Kidney epithelial cell (primary cell): ENCODE measurements at places on chromosomes 5 and 9. TPM values are rescaled to one million over a fixed set of nuclear protein-coding genes. Genes with fewer than 3 reads are reported as not detected.
A peak's percentile ranks its signal among the peaks of the same experiment; 100 is the strongest.

Gene PRDM9
- 0.07 TPM in 1 of 2 replicates, not detected in the other for total RNA-seq

Gene SPATA31A7
- not detected in 2 replicates for total RNA-seq

Gene IL5
- total RNA-seq, result not detected in 2 replicates

Gene ARID3C
- 0.48 and 1.0 TPM in 2 replicates for total RNA-seq

Gene FSTL4
- not detected in 2 replicates for total RNA-seq

Gene RNF208
- 3.1 and 4.2 TPM in 2 replicates for total RNA-seq

Gene AMBP
- not detected in 2 replicates for total RNA-seq

Gene PCDHB13
- total RNA-seq, result 1.9 and 3.1 TPM in 2 replicates

Gene SLC35D2
- total RNA-seq, result 49.5 and 50.4 TPM in 2 replicates

GRCh38 chr5:56683281-56683680, 132.1 kb upstream of the MAP3K1 start:
- DNase-seq, result no peak

DNA sequence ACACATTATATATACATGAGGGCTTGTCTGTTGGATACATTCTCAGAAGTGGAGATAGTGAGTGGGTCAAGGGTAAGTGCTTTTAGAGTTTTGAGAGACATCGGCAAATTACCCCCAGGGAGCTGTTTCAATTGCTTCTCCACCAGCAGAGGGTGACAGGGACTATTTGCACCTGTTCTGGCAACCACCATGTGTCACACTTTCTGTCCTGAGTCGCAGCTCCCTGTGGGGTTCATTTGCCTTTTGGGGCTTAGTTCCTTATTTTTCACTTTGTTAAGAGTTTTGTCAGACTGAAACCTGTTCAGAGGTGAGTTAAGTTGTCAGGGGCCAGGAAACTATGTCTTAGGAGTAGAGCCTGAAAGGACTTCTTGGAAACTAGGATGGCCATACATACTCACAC, 20.1 kb upstream of the SLC36A1 start:
- no peak for DNase-seq

DNA sequence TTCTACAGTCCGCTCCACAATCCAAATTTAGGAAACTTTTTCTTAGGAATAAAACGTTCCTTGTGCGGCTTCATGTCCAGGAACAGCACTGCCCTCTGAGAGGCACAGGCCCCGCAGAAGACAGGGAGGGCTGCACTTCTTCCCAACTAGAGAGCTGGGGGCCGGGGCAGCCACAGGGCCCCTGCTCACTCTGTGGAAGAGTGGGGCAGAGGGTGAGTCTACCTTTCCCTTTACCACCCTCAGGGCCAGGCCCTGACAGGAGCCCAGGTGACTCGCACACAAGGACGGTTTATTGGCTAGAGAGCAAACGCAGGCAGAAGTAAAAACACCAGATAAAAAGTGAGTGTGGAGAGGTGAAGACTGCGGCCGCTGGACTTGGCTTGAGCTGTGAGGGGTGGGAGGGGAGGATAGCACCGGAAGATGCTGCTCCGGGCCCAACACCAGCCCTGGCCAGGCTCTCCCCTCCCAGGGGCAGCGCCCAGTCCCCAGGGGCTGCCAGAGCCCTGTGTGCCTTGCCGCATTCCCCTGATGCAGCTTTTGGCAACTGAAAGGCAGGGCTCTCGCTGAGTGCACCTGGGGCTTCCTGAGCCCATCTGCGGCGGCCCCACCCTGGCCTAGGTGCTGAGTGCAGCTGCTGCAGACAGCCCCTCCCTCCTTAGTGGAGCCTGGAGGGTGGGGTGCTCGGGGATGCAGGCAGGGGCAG, 20.2 kb downstream of the SH3GLB2 start:
- no peak for DNase-seq

- no peak for DNase-seq
Observed at GRCh38 chr5:168796000-168796399, 216.8 kb upstream of the PANK3 start.

GRCh38 chr5:128537221-128537999, 635 bp downstream of the FBN2 start:
- no peak for DNase-seq

DNA sequence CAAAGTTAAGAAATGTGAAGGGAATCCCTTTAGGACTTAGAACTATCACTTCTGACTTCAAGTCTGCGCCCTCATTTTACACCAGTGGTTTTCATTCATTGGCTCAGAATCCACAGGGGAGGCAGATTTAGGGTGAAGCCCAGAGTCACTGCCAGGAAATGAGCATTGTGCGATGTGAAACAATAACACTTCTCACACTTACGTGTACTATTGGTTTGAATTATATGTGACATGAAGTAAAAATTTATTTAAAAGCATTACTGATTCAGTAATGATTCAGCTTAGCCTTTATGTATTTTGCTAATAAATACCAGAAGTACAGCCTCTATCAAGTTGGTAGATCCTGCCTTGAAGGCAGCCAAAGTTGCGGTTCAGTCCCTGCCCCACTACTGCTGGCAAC, 98.6 kb downstream of the PAM start:
- no peak for DNase-seq

- no peak for DNase-seq
Observed at GRCh38 chr5:131570757-131571156, 64.3 kb downstream of the RAPGEF6 start.

GRCh38 chr5:149113669-149114068, 27.6 kb upstream of the ABLIM3 start:
- DNase-seq, result no peak

DNA sequence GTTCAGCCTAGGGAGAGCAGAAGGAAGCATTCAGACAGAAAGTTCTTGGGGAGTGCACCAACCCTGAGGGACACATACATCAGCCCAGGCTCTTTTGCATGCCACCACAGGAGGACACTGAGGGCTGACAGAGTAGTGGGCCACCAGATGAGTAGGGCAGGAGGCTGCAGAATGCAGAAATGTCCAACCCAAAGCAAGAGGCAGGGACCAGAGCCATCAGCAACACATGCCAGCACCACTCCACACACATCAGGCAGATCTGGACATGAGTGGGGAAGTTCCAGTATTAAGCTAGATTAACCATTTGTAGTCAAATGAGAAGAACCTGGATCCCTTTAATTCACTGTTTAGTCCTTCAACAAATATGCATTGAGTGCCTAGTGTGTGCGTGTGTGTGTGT, 35.7 kb upstream of the OTULINL start:
- no peak for DNase-seq

DNA sequence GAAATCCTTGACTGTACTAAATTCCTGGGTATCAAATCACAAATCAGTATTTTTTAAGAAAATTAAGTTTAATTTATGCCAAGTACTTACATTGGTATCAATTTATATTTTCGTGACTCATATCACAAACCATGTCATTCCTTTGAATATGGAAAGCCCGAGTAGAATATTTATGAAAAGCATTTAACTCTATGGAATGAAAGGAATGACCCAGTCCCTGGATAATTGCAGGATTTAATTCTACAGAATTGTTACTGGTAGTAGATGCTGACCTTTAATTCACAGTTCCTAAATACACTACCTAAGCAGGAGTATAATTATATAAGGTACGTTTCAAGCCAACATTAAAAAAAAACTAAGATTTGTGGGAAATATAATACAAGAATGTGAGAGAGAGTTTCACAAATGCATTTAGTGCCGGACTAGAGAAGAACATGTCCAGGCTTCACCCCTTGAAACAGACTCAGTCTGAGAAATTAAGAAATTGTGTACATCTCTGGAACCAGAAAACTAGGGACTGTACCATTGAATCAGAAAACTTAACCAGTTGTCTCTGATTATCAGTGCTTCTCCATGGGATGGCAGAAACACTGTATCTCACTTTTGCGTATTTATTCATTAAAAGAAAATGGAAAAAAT, 28.5 kb upstream of the PLPPR1 start:
- DNase-seq, result no peak

DNA sequence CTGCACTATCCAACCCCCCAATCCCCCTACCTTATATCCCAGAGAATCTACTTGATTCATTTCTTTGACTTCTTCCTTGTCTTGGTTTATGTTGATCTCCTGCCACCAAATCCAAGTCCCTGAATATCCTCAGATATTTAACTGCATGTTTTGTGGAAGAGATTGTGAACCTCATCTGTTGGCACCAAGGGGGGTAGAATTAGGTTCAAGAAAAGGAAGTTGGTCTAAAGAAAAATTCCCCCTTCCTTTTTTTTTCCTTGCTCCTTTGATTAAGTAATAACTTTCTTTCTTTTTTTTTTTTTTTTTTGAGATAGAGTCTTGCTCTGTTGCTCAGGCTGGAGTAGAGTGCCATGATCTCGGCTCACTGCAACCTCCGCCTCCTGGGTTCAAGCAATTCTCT, 526 bp upstream of the CD14 start:
- no peak for DNase-seq

DNA sequence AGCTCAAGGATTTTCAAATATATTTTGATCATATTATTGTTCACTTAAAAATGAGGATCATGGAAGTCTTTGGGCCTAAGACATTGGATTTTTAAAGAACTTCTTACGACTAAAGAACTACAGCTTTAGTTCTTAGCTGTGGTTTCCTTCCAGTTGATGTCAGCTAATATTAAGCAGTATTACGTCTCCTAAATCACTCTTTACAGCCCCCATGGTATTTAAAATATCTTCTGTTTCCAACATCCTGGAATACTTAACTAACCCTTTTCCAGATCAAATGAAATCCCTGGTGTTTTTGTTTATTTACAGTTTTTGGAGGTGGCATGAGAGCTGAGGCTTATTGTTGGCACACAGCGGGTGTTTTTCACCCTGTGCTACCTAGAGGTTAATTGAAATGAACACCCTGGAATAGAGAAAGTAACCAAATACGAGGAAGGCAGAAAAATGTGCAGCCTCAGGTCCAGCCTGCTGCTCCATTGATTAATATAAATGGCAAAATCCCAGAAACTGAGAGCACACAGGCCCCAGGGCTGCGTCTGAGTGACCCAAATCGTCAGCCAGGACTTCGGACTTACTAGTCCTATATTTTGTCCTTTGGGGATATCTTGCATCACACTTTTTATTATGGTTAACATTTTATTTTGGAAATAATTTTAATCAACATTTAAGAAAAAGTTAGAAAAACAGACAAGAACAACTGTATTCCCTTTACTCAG, 52.3 kb upstream of the ICE1 start:
- DNase-seq, result no peak

- no peak for DNase-seq
Observed at GRCh38 chr9:15541872-15542271, 11.0 kb upstream of the CCDC171 start.

- DNase-seq, result no peak
Observed at GRCh38 chr5:15752663-15753285, 252.8 kb downstream of the FBXL7 start.

- no peak for DNase-seq
Observed at GRCh38 chr9:87035879-87036278, 88.6 kb upstream of the GAS1 start.

DNA sequence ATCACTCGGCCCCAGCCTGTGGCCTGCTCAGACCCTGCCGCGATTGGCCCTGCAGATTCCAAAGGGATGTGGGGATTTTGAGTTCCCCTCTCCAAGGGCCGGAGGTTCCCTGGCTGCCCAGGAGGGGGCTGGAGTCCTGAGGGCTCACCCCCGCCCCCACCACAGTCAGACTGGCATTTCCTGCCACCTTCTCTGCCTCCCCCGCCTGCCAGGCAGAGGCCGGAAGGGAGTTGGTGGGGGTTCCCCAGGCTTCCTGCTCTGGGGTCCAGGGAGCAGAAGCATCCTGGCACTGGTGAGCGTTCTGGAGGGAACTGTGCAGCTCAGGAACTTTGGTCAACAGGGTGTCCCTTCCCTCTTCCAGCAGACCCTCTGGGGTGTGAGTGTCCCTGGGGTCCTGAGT, 70.6 kb downstream of the RXRA start:
- DNase-seq, result no peak

DNA sequence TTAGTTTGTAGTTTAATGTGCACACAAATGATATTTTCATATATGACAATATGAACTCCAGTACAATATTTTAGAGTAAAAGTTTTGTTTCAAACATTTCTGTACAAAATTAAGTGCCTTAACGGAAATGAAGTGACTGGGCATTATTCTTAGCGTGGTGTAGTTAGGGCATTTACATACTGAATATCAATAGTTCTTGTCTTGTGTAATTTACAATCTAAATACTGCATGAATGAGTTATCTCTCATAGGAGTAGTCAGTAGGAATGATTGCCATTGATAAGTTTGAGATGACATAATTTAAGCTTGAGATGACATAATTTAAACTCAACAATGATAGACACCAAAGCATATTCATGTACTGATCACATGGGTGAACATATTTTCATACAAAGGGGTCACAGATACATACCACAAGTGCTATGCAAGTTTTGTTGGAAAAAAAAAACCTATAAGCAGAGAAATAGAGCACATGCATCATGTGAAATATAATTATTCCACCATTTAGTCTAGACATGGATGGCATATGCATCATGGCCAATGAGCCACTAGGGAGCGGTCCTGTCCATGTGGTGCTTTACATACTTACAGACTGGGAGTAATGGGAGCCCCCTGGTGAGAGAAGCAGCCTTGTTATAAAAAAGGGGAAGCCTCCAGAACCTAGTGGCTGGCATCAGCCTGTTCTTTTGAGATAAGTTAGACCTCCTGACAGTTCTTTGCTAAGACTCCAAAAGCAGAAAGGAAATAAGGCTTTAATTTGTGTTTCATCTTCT, 1523.9 kb downstream of the MAT2B start:
- DNase-seq, result no peak

DNA sequence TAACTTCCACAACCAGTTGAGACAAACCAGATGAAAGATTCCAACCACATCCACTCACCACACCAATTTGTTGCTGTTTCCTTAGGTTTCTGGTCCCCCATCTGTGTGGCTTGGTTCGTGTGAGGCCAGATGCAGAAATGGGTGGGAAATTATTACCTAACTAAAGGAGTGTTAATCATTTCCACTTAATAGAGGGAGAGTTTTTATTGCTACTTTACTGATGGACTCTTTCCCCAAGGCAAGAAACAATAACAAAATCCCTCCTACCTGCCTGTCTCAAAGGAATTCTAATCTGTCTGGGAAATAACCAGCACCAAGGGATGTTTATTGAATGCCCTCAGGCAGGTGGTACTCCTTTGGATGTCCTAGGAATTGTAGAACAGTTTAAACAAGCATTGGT, 76.3 kb downstream of the TMEM167A start:
- peak; percentile 61 for DNase-seq
